ENCODE measurements at places on chromosomes 3 and 15.

DNA sequence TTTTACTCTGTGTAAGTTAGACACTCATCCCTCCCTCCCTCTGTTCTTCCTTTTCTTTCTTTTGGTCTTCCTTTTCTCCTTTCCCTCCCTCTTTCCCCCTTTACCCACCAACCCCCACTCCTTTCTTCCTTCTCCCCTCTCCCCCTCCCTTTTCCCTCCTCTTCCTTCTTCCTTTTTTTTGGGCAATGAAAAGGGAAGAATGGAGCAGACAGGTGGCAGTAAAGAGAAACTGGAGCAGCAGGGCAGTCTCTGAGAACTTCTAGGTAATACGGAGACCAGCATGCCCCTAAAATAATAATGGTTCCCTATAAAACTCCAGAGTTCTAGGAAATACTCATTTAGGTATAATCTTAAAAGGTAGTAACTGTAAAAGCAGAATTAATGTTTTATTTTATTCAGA is 11.4 kb upstream of the GPR171 start:
- DNase-seq: no peak

GRCh38 chr3:150523538-150523937 is 22.8 kb downstream of the SERP1 start:
- DNase-seq: no peak

DNA sequence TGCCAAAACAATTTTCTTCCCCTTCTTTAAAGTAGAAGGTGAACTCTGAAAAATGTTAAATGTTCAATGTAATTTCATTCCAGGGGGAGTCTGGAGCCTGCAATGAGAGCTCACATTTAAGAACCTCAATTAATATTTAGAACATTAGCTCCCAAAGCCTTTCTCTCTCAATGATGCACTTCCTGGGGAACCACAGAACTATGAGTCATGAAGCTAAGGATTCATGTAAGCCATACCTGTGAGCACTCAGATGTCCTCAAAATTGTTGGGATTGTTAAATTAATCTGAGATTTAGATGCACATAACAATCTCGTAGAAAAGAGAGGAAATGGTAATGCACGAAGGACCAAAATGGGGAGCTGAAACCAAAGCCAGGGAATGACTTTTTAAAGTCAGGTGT is 244.2 kb upstream of the LRIG1 start:
- no peak for DNase-seq

DNA sequence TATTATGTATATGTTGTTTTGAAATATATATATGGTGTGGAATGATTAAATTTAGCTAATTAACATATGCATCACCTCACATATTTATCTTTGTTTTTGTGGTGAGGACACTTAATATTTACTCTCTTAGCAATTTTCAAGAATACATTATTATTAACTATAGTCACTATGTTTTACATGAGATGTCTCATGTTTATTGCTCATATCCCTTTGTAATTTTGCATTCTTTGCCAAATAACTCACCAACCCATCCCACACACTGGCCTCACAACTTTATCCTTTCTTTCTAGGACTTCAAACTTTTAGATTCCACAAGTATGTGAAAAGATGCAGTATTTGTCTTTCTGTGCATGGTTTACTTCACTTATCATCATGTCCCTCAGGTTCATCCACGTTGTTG is 950.2 kb upstream of the CADM2 start:
- no peak for DNase-seq

GRCh38 chr3:51700403-51700802 is 6.5 kb upstream of the GRM2 start:
- no peak for DNase-seq

DNA sequence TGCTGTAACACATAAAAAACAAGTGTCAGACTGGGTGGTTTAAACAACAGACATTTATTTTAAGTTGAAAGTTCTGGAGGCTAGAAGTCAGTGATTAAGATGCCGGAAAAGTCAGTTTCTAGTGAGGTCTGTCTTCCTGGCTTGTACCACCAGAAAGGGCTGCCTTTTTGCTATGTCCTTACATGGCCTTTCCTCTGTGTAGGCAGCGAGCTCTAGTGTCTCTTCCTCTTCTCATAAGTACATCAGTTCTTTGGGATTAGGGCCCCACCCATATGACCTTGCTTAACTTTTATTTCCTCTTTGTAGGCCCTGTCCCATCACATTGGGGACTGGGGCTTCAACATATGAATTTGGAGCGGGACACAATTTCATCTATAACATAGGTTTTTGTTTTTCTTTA is 128.0 kb downstream of the BBX start:
- no peak for DNase-seq

GRCh38 chr3:13282358-13282985 is 137.7 kb downstream of the NUP210 start:
- DNase-seq: peak; percentile 41

GRCh38 chr15:75098404-75098803 is 75.0 kb downstream of the PPCDC start:
- DNase-seq: no peak

DNA sequence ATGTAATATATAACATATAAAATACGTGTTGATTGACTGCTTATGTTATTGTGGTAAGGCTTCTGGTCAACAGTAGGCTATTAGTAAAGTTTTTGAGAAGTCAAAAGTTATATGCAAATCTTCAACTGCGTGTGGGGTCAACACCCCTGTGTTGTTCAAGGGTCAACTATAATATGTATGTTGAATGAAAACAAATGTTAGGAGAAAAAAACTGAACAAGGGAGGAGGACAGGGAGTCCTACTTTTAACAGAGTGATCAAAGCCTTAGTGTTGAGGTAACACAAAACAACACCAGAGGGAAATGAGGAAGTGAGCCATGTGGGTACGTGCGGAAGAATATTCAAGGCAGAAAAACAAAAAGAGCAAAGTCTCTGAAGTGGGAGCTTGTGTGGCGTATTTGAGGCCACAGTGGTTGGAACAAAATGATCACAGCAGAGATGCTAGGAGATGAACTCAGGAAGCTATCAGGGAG is 62.5 kb downstream of the SFMBT1 start:
- no peak for DNase-seq

DNA sequence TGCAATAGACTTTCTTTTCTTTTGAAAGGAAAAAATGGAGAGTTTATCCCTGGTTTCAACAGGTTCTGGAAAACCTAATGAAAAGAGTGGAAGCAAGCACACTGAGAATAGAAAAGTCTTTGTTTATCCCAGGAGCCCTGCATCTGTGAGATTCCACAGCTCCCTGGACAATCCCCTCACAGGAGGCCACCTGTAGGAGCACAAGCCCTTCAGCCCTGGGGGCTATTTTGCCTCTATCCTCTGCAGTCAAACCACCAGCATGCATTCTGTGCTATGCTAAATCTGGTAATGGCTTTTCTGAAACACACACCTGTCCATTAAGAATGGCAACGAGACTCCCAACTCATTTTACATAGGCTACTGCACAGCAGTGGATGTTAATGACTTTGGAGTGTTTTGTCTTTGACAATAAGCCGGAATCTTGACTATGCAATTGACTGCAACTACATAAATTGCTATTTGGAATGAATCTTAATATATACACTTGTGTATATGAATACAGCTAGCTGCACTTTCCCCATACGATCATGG is 369.4 kb downstream of the NR2F2 start:
- DNase-seq: no peak

DNA sequence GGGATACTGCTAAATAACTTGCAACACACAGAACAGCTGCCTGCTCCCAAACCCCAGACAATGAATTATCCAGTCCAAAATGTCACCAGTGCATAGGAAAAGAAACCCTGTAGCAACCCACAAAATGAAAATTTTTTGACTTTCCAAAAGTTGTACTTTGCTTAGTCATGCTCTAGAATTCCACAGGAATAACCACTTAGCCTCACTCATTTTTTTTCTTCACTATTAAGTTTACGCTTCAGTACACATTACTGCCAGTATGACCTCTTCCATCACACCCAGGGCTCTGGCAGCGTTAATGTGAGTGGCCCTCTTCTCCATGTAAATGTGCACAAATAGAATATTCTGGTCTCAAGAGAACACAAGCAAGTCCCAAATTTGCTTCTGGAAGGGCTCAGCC is 259.8 kb downstream of the MAGI1 start:
- DNase-seq: no peak

GRCh38 chr3:28326458-28326926 is 22.0 kb upstream of the ZCWPW2 start:
- DNase-seq: no peak

DNA sequence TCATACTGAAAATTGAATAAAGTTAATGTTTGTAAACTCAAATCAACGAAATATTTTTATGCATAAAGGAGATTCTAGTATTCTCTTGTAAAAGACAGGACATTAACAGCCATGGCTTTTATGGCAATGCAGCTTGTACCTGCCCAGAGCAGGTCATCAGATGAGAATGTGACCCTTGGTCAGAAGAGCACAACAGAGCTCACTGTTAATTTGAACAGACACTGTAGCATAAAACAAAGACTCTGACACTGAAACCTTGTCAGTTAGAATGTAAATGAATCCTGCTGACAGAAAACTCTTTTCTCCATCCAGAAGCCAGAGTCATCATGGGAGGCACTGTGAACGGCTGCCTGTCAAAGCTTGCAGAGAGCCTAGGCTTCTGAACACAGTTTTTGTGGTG is 410.6 kb downstream of the RAP2B start:
- DNase-seq: no peak

DNA sequence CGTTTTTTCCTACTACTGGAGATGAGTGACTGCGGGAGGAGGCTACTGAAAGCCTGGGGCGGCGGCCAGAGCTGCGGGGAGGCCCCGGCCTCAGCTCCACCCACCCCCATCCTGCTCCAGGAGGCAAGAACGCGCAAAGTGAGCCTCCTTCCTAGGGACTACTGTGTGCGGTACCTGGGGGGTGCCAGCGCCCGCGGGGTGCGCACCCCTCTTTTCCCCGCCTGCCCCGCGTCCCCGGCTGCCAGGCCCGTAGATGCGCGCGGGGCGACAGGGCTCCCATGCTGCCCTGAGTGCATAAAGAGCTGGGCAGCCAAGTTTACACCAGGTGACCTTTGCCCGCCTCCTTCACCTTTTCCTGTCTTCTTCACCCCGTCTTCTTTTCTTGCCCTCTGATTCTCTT is 2.5 kb upstream of the USF3 start:
- DNase-seq: no peak

GRCh38 chr15:51848811-51849210 is 19.4 kb downstream of the TMOD3 start:
- no peak for DNase-seq

- no peak for DNase-seq
Measured at GRCh38 chr3:45992821-45993221, 2.8 kb downstream of the FYCO1 start.
